Mesenchymal stem cell (in vitro differentiated cells and primary cell): ENCODE measurements at places on chromosomes 12 and 14.

DNA sequence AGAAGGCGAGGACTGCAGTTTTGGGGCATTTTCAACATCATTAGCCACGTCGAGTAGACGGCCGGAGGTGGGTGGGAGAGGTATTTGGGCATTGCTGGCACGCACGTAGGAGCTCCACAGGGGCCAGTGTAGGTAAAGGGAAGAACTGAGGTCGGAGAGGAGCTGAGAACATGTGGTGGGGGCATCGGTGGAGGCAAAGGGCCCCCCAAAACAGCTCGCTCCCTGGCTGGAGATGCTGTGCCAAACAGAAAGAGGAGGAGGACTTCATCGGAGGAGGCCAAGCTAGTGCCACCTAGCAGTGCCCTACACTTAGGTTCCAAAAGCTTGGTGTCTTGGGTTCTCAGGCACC, 52.0 kb upstream of the PPP2R5C start:
- DNase-seq: no peak

DNA sequence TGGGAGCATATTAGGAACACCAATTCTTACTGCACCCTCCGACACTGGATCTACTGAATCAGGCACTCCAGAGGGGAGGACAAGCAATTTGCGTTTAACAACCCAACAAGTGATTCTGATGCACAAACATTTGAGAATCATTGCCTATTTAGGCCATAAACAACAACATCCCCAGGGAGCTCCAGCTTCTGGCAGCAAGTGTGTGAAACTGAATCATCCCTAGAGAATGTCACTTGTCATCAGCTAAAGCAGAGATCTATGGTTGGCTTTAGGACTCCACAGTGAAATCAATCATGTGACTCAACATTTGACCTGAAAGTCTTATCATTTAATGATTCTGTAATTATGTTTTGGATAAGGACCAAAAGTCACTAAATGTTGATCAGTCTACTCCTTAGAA, 505.0 kb upstream of the FLRT2 start:
- peak; percentile 60 for DNase-seq

DNA sequence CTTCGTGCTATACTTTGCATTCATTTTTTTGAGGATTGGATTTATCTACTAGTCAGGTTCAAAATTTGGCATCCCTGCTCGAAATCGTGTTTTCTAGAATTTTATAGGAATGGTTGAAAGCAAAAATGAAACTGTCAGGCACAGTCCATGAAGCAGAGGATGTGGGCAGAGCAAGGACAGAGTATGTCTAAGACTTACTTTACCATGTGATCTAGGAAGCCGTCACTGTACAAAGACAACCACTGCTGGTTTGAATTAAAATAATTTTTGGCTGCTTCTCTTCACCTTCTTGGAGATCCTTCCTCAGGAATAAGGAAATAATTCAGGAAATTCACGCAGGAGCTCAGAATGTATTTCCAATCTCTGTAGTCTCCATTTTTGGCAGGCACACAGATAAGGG, 31.6 kb upstream of the SGPP1 start:
- DNase-seq: no peak

DNA sequence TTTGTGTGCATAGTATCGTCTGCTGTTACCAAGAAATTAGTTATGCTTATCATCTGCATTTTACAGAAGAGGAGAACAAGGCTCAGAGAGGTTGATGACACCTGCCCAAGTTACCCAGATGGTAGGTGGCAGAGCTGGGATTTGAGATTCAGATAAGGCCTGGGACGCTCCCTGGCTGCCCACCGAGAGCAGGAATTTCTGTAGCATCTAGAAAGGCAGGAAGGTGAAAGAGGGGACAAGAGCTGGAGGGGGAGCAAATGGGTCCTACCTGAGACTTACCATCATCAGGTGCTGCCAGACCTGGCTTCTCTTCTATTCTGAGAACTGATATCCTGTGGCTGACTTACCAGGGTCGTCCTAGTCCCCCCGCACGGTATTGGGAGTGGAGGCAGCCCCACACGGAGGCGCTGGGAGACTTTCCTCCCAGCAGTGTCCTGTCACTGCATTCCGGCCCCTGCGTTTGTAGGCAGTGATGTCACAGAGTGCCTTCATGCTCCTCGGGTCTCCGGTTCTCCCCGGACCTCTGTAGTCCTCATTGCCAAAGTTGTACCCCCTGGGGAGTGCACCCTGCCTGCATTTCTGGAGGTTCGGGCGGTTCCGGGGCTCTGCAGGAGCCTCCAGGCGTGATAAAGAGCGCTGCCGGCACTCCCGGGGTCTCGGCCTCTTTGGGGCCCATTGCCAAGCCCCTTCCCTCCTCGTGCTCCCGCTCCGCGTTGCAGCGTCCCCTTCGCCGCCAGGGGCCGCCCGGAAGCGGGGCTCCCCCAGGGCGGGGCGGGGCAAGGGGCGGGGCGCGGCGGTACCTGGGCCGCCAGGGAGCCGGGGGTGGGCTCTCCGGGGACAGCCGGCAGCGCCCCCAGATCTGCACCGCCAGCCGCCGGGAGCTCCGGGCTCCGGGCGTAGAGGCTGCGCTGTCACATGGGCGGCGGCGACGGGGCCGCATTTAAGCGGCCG, at the start of gene CABP1:
Gene CABP1 (plus strand): TSS at position 856 of the 951 bp plus-strand sequence. CDS start 60 bp downstream, at position 916.
- DNase-seq: no peak

GRCh38 chr12:125100551-125101434, 35.6 kb downstream of the AACS start:
- DNase-seq: no peak

DNA sequence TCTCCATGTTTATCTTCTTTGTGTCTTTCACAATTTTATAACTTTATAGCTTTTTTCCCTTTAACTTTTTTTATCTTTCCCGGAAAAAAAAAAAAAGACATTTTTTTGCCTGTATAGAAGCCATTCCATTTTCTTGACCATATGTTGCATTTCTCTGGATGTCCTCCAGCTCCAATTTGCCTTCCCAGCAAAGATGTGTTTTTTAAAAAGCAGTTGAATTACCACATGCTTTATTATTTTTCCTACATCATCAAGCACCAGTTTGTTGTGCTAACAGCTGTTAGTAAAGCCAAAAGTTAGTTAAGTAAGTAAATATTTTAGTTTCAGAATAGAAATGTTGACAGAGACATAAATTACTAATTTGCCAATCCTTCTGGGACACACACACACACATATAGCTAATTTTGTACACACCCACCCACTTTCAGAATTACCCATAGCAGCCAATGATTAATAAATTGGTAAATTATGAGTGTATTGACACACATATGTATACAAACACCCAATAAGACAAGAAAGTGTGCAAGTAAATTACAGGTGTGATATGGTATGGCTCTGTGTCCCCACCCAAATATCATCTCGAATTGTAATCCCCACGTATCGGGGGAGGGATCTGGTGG, 118.3 kb downstream of the SLC38A6 start:
- no peak for DNase-seq

DNA sequence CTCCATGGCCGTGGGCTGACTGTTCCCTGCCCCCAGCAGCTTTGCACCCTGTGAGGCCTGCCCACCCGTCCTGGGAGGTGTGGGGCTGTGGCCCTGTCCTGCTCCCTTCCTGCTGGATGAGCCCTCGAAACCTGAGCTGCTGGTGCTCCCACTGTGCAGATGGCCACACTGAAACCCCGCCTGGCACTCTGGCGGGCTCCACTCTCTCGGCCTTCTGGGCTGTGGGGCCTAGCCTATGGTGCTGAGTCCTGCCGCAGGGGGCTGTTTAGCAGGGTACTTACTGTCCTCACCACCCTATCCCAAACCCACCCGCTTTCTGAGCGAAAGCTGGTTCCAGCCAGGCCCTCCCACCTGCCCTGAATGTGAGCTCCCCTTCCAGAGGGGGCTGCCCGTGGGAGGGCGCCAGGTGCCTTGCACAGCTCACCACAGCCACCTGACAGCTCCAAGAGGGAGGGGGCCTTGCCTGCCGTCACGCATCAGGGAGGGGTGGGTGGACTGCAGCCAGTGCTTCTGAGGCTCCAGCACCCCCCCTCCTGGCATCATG, 7.3 kb downstream of the SLC25A47 start:
- DNase-seq: no peak

DNA sequence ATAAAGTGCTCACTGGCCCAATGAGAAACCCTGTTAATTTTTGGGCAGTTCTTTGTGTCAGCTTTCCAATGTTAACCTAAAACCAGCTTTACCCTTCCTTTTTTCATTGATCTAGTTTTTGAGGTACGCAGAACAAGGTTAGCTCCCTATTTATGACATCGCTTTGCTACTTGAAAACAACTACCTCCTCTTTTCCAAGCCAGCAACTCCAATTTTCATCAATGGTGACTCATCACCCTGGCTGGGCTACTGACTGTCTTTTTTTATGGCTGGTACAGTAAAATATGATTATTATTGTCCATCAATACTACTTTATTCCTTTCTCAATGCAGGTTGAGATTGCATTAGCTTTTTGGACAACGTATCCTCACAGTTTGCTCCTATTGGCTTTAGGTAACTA, 22.5 kb upstream of the AKAP6 start:
- DNase-seq: no peak
